ENCODE measurements at places on chromosomes 5 and 9. TPM values are rescaled to one million over a fixed set of nuclear protein-coding genes. Genes with fewer than 3 reads are reported as not detected.

PTCH1 gene
- 17.0 TPM for total RNA-seq

GRCh38 chr5:402615-403359 lies 40.2 kb upstream of the EXOC3 start:
- H3K36me3 ChIP-seq = no peaks in the 10 kb centered on the region
- H3K27me3 ChIP-seq = peaks cover 25% of the 10 kb centered on the region
- no peak overlapping the region for H3K4me3 ChIP-seq

FAM78A gene
- total RNA-seq = 62.4 TPM

DNA sequence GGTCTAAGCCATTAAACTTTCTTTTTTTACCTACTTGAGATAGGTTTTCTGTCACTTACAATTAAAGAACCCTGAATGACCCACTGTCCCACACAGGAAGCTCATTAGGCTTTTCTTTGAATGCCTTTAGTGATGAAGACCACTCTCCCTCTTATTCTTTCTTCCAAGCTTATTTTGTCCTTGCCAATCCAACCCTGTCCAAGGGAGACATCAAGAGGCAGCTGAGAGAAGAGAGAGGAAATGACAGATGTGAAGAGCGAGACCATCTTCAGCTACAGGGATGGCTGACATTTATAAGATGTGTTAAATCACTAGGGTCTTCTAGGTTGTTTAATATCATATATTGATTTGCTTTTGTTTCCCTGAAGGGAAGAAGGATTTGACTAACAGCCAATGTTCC lies 133.5 kb downstream of the FAM114A2 start:
- H3K4me3 ChIP-seq = no peak overlapping the region
- no peak overlapping the region for H3K27ac ChIP-seq
- DNase-seq = no peak
- H3K27me3 ChIP-seq = no peaks in the 10 kb centered on the region
- no peaks in the 10 kb centered on the region for H3K4me1 ChIP-seq

PCDHGA2 gene
- not detected for total RNA-seq

RNF208 gene
- total RNA-seq = 0.66 TPM

DNA sequence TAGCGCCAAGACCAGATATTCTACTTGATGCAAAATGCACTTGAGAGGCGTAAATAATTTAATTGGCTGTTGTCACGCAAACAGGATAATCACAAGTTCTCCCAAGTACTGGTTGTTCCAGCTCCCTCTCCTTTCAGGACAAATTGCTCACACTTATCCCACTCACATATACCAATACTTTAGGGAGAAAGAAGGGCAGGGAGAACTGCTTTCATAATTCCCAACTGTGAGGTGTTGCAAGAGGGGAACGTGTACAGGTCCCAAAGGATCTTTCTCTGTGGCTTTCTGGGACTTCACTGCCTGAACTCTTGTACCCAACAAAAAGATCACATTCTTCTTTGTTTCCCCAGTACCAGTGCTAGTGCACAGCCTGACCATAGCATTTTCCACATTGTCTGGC lies 21.5 kb upstream of the TGFBI start:
- DNase-seq = no peak
- no peak overlapping the region for H3K27ac ChIP-seq
- no peaks in the 10 kb centered on the region for H3K27me3 ChIP-seq
- H3K36me3 ChIP-seq = no peaks in the 10 kb centered on the region

DNA sequence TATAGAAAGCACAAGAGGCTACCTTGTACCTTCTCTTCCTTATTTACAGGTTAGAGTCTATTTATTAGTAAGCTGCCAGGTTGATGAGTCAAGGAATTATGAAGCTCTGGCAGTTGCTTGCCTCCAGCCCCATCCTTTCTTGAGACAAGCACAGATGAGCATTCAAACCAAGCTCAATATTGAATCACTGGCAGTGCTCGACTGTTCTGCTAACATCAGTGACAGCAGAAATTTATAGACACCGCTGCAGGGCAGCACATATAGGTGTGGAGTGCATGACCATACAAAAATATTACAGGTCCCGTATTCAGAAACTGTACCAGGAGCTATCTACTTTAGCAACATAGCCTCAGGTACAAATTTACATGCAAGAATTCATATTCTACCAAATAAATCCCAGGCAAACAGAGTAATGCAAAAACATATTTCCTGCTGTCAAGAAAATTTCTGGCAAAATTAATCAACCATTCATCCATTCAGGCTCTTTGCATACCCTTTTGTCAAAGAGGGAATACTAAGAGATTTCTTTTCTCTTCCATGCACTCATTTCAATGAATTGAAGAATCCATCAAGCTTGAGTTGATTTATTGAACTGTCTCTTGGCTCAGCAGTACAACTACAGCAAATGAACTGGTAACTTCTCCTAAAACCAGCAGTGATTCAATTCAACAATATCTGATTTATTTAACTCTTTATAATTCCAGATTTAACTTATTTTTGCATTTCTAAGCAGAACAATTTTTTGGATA lies 26.9 kb upstream of the PCA3 start:
- no peaks in the 10 kb centered on the region for H3K4me1 ChIP-seq
- DNase-seq = no peak
- H3K36me3 ChIP-seq = no peaks in the 10 kb centered on the region
- no peak overlapping the region for H3K27ac ChIP-seq
- H3K27me3 ChIP-seq = peaks cover 4% of the 10 kb centered on the region

- no peak overlapping the region for H3K4me3 ChIP-seq
- H3K36me3 ChIP-seq = no peaks in the 10 kb centered on the region
- DNase-seq = no peak
- no peaks in the 10 kb centered on the region for H3K4me1 ChIP-seq
- no peak overlapping the region for H3K27ac ChIP-seq
- H3K27me3 ChIP-seq = no peaks in the 10 kb centered on the region
These were observed 48.0 kb upstream of the POU5F2 start for GRCh38 chr5:93789173-93790067.

TOR1B gene
- 15.1 TPM for total RNA-seq

- no peaks in the 10 kb centered on the region for H3K36me3 ChIP-seq
- H3K27me3 ChIP-seq = peaks cover under 1% of the 10 kb centered on the region
- H3K4me3 ChIP-seq = no peak overlapping the region
- DNase-seq = no peak
These were observed 142.1 kb upstream of the ADAMTSL1 start for GRCh38 chr9:18331808-18332209.

DNA sequence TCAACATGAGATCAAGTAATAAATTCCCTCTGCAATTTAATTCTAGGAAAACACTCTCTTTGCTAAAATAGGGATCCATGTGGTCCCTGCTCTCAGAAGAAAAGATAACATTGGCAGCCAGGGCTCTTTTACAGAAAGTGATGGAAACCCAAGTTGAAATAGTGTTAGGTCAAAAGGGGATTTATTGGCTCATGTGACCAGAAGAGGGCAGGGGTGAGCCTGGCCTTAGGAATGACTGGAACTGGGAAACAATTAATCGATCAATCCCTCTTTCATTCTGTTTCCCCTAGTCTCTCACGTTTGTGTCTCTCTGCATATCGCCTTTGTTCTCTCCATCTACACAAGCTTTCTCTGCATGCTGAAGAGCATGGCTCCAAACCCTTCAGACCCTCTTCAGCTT lies 58.3 kb upstream of the ALDH1B1 start:
- no peak overlapping the region for H3K27ac ChIP-seq
- no peak overlapping the region for H3K4me3 ChIP-seq
- DNase-seq = no peak
- H3K36me3 ChIP-seq = no peaks in the 10 kb centered on the region
- H3K27me3 ChIP-seq = no peaks in the 10 kb centered on the region

- H3K27ac ChIP-seq = no peak overlapping the region
- H3K27me3 ChIP-seq = no peaks in the 10 kb centered on the region
- no peak for DNase-seq
- H3K36me3 ChIP-seq = no peaks in the 10 kb centered on the region
- no peaks in the 10 kb centered on the region for H3K4me1 ChIP-seq
These were observed 144.7 kb upstream of the MPDZ start for GRCh38 chr9:13424204-13424603.

- H3K27ac ChIP-seq = no peak overlapping the region
- no peak for DNase-seq
- no peaks in the 10 kb centered on the region for H3K36me3 ChIP-seq
- no peaks in the 10 kb centered on the region for H3K4me1 ChIP-seq
- H3K27me3 ChIP-seq = no peaks in the 10 kb centered on the region
- no peak overlapping the region for H3K4me3 ChIP-seq
These were observed 8.5 kb upstream of the ANGPTL2 start for GRCh38 chr9:127130661-127131538.

TGFBR1 gene
- 12.9 TPM for total RNA-seq

Data from CD4-positive, alpha-beta T cell (primary cell).